ENCODE measurements at places on chromosomes 3 and 15.

GRCh38 chr3:61699622-61700021 is 138.3 kb downstream of the PTPRG start:
- DNase-seq, result no peak

GRCh38 chr15:55267401-55268175 is 22.0 kb downstream of the RAB27A start:
- no peak for DNase-seq

DNA sequence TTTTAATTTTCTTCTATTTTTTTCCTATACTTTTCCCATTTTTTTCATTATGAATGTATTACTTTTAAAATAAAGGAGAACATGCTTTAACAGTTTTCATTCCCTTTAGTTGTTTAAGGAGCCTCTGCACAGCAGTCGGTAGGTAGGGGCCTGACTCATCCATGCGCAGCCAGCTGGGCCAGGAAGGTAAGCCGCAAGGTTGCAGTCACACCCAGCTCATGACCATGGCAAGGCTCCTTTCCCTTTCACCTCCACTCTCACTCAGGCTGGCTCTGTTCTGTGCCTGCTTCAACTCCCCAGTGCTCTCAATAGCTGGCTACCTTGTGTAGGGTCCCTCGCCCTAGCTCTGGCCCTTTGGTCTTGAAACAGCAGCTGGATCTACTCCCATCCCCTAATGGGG is 17.4 kb upstream of the ANKRD34C start:
- DNase-seq, result no peak

DNA sequence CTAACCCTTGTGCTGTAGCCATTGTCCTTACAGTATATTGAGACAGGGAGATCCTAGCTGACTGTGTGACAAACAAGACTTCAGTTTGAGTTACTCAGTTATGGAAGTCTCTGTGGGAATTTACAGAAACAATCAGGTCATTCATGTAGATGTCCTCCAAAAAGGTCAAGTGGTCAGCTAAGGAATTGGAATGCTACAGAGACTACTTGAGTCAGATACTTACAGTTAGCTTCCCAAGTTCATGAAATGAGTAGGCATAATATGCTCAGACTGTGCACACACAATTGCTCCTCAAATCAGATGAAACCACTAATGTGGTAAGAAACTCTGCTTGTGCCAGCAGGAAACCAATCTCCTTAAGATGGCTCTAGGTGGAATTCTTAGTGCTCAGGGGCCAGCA is 985.7 kb downstream of the NSUN3 start:
- DNase-seq, result no peak

GRCh38 chr3:188205992-188206416 is 52.0 kb downstream of the LPP start:
- DNase-seq, result no peak

DNA sequence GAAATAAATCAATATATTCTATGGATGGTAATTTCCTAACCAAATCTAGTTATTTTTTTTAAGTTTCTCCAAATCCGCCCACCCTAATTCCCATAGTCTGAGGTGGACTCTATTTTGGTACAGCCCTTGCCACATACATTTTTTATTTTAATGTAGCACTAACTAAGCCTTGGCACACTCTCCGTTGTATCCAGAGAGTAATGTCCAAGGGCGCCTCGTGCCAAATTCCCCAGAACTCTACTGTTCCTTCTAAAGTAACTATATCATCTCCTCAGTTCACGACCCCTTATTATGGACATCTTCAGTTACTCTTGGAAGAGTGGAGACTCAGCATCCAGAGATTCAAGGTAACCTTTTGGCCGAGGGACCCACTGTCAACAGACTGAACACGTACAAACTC is 1.3 kb downstream of the VGLL3 start:
- DNase-seq, result no peak

GRCh38 chr15:82538961-82539690 is 1.1 kb downstream of the RPS17 start:
- DNase-seq, result peak; percentile 62

DNA sequence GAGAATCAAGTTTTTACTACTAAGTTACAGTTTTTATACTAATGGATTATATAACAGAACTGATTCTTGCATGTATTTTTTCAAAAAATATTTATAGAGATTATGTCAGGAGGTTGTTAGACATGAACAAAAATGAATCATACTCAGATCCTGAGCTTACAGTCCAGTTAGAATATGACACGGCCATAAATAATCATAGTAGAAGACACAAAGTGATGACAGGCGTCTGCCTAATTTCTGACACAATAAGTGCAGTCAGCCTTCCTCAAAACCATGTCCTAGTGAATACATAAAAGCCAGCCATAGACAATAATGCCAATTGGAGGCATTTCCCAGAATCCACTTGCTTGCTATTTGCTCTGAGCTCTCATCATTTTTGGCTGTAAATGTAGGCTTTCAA is 81.7 kb upstream of the POU1F1 start:
- no peak for DNase-seq

GRCh38 chr3:35549690-35550089 is 89.6 kb upstream of the ARPP21 start:
- no peak for DNase-seq

- no peak for DNase-seq
Observed at GRCh38 chr3:29694783-29695182, 413.9 kb downstream of the RBMS3 start.

DNA sequence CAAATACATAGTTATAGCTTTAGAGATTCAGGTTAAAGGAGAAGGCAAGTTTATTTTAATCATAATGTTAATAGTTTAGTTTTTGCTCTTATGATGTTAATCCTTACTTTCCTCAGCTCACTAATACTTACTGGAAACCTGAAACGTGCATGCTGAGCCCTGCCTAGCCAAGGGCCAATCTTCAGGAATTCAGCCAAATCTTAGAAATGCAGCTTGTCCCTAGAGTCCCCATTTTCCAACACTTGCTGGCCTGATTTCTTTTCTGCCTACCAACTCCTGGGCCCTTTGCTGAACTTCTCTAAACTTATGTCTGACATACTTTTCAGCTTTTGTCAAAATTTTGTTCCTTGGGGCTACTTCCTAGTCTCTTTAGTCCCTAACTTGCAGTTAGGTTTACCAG is 22.8 kb downstream of the BCHE start:
- no peak for DNase-seq

- DNase-seq, result no peak
Observed at GRCh38 chr15:27037501-27037900, 66.5 kb downstream of the GABRG3 start.

GRCh38 chr3:47849699-47850563 is 47.0 kb downstream of the DHX30 start:
- peak; percentile 69 for DNase-seq

DNA sequence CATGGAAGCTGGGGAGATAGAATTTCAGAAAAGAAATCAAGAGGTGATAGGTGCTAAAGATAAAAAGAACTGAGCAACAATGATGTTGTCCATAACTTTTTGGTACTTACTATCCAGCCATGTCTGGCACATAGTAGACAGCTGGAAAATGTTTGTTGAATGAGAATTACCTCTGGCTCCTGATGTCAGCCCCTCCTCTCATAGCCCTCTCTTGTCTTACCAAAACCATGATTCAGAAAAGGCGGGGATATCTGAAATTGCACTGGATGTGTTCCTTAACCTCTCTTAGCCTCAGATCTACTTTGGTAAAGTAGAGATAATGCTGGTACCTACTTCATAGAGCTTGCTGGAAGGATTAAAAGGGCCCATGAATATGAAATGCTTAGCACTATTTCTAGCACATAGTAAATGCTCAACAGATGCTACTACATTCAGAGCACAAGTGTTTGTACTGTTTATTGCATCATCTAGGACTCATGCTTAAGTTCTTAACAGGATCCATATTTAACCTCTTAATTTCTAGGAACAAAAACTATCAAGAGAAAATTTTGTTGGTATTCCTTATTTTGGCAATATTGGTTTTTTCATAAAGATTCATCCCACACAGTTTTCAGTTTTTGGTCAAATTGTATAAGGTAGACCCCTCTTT is 780.9 kb upstream of the LMCD1 start:
- no peak for DNase-seq

GRCh38 chr3:108468577-108468976 is 41.8 kb downstream of the MYH15 start:
- no peak for DNase-seq

DNA sequence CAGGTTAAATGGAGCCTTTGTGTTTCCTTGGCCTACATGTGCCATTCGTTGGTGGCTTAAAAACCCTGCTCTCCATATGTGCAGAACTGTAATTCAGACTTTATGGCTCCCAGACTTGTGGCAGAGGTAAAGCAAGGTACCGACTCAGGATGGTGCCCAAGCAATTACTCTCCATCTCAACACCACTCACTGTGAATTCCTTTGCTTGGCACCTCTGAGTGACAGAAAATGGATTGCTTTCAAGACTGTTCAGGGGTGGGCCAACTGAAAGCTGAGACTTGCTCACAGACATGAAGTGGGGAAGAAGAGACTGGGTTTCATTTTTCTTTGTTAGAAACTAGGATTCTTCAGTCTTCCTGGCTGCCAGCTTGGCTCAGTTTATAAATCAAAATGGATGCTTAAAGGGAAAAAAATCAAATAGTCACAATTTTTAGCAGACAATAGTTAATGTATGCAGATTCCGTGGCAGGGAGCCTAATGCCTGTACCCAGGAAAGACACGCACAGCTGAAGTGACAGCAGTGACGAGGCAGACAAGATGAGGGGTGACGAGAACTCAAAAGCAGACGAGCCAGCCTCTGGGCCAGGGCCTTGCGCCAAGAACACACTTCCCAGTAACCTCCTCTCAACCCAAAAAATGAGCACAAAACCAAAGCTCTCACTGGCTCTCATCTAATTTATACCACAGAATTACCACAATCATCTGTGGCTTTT is 207.9 kb upstream of the SLC2A2 start:
- no peak for DNase-seq

DNA sequence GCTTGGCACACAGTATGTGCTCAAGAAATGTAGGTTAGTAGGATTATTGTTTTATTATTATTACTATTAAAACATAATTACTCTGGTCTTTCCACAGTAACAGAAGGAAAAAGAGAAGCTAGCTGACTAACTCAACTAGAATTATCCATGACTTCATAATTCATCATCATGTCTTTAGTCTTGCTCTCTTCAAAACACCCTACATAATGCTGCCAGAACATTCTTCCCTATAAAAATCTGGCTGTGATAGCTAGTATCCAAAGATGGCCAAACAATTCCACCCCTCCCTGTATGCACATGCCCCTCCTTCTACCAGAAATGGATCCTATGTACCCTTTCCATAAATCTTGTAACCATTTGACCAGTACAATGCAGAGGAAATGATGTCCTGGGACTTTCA is 48.8 kb upstream of the SRGAP3 start:
- DNase-seq, result no peak

DNA sequence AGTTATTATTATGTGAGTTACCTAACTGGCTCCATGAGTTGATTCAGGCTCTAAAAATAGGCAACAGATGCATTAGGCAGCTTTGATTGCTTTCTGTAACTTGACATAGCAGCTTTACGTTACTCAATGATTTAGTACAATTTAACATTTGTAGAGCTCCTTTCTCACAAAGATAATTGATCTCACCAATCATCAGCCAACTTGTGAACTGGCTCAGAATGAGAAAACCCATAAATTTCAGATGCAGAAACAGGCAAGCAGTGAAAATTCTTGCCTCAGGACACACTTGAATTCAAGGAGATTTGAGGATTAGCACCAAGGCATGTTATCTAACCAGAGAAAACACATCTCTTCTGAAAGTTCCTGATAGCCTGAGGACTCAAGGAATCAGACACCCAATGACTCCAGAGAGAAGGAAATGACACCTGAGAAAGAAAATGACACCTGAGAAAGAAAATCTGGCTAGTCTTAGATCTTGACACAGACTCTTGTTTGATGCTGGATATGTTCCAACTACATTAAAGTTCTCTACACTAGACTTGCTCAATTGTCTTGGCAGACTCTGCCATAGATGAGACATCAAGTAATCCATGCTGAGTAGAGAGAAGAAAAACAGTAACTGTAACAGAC is 315.1 kb upstream of the CBLB start:
- DNase-seq, result no peak

DNA sequence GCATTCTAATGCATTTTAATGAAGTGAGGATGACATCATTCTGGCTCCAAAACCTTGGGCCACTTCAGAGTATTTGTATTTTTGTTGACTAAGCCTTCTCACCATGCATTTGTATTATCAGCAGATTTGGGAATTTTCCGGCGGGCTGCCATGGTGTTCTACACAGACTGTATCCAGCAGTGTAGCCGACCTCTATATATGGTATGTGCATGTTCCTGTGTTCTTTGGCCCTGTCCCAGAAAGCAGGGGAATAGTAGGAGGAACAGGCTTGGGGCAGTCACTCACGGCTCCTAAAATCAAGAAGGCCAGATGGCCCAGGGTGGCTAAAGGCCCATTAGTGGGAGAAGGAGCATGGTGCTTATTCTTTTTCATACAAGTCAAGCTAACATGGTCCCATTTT is 80.5 kb downstream of the USF3 start:
- DNase-seq, result no peak

All from H7 (cell line).